Panc1 (cell line): ENCODE measurements at places on chromosomes 11 and 22. TPM values are rescaled to one million over a fixed set of nuclear protein-coding genes. Genes with fewer than 3 reads are reported as not detected.

The WT1 gene
- 15.9 TPM for total RNA-seq

The IGHMBP2 gene
- 27.8 TPM for total RNA-seq

- no peak overlapping the region for H3K4me3 ChIP-seq
- H3K4me1 ChIP-seq: no peaks in the 10 kb centered on the region
- DNase-seq: no peak
- H3K27ac ChIP-seq: no peak overlapping the region
Measured at GRCh38 chr11:92342886-92343285, 118.3 kb downstream of the FAT3 start.

The CRYBB3 gene
- total RNA-seq: 0.67 TPM

The COA4 gene
- total RNA-seq: 155 TPM

The OR10A2 gene
- total RNA-seq: not detected
